Activated naive CD4-positive, alpha-beta T cell treated with anti-CD3 and anti-CD28 coated beads, Interleukin-2, amount 10 ng/mL, durations not matched to agents 7 days and 5 days (primary cell): ENCODE measurements at places on chromosomes 12 and 14.

DNA sequence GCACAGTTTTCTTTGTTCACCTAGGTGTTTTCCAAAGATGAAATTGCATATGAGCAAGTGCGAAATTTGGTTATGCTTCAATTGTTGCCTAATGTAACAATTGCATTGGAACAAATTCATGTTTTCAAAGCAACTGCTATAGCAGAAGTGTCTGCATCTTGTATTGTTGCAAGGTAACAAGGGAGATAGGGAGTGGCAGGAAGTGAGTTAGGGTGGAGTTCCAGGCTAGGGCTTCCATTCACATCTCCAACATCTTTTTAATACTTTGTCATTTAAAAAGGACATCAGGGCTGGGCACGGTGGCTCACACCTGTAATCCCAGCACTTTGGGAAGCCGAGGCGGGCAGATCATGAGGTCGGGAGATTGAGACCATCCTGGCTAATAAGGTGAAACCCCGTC is 312.3 kb upstream of the E2F7 start:
- DNase-seq = no peak

DNA sequence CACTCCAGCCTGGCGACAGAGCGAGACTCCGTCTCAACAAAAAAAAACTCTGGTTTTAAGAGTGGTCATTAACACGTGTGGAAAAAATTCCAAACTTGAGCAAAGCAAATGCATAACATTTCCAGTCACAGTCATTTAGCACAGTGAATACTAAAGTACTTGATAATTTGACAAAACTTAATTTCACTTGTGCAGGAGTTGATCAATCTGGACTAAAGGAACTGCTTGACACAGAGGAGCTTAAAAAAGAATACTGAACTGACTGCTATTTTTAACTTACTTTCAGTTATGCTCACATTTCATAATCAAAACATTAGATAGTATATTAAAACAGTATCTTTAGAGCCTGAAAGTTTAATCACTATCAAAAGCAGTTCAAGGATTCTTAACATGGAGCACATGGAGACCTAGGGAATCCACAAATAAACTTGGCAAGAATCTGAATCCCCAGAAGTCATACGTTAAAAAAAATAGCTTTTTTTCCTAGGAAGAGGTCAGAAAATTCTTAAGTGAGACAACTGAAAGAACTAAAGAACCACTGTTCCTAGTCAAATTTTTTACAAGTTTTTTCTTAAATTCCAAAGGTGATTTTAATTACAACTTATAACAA is 7.4 kb downstream of the UBE2N start:
- DNase-seq = no peak

DNA sequence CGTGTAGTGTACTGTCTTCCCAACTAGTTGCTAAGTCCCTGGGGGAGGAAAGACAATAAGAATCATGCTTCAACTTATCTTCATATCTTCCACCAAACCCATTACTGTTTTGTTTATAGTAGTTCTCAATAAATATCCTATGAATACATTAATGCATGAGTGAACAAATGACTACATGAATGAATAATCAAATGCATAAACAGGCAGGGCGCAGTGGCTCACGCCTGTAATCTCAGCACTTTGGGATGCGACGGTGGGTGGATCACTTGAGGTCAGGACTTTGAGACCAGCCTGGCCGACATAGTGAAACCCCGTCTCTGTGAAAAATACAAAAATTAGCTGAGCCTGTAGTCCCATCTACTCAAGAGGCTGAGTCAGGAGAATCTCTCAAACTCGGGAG is 32.1 kb upstream of the NR2C1 start:
- DNase-seq = no peak

DNA sequence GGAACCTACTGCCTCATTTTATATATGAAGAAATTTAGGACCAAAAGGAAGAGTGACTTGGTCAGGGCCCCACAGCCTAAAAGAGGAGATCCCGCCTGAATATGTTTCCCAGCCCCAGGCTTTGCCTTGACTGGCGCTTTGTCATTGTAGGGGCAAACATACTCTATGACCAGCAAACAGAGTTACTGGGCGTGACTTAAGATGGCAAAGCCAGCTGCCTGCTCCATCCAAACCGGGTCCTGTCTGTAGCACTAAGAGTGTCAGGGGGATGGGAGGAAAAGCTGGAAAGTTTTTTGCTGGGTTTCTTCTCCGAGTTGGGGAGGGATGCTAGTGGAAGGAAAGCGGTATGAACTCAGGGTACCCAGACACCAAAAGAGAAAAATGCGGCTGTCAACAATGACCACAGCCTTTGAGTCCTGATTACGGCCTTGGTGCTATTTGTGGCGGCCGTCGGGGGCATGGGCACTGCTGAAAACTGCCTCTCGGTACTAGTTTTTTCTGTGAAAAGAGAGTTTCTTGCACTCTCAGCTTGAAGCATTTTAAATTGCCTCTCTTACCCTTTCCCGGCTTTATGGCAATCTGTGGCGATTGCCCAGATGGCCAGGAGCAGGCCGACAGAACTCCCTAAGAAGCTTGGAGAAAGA is 82.7 kb downstream of the PRIMA1 start:
- no peak for DNase-seq

- no peak for DNase-seq
These were observed 25.9 kb upstream of the COL2A1 start for GRCh38 chr12:48030173-48030650.

DNA sequence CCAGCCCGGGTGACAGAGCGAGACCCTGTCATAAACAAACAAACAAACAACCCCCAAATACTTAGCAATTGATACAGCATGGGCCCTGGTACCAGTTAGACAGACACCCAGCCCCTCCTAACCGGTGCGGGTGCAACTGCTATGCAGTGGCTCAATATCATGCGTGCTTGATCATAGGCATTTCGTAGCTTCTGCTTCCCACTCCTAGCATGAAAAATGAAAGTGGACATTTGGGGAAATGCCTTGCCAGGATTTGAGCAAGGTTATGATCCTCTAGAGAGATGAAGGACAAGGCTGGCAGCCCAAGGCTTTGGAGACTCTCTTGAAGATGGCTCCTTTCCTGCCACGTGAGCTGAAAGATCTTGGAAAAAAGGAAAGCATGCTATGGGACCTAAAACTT is 13.7 kb downstream of the FGF6 start:
- no peak for DNase-seq

DNA sequence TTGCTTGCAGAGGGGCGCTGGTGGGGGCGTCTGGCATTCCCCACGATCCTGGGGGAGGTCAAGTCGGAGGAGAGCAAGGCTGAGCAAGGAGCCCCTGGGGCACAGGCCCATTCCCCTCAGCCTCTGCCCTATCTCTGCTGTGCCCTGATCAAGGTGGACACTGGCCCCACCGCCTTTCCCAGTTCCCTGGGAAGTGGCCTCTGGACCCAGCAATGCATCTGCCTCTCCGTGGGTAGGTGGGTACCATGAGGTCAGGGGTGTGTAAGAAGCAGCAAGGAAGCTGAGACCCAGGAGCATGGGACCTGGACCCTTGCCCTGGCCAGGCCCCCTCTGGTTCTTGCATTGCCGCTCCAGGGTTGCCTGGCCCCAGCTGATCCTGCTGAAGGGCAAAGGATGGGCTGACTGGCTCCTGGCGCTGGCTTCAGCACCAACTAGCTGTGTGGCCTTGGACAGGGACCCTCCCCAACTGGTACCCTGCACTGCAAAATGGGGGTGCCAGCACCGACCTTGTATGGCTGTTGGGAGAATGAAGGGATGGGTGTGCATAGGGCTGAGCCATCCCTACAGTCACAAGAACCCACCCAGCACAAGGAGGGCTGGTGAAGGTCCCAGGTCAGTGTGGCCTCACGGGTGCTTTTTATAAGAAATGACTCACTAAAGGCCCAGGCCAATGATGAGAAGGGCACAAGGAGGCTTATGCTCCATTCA is 19.6 kb downstream of the SLC25A29 start:
- no peak for DNase-seq

GRCh38 chr14:60944204-60944603 is 36.7 kb downstream of the TRMT5 start:
- no peak for DNase-seq

DNA sequence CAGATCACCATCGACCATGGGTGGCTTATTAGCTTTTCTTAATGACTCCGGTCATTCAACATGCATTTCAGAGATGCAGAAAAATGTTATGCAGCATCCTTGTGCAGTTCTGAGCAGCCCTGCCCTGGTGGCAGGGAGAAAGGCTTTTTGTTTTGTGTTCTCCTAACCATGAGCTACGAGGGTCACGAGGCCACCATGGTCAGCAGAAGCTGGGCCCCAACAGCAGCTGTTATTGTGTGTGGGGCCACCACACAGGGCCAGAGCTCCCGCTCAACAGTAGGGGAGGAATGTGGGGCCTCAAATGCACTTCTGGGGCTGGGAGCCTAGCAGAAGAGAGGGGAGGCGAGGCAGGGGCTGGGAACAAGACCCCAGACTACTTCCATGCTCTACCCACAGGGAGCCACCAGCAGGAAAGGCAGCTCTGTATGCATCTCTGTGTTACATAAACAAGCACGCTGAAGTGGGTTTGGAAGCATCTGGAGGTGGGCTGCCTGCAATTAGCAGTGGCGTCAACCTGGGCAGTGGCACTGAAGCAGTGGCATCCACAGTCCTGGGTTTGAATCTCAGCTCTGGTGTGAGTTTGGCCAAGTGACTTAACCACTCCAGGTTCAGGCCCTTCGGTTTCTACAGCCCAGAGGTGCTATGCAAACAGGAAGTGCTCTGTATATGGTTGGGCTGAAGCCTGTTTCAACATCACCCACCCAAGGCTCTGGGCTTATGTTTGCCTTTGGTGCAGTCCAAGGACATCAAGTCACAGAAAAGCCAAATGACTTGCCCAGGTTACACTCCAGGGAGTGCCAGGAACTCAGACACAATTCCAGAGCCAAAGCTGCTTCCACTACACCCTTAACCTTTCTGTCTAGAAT is 16.3 kb downstream of the GLTP start:
- DNase-seq = peak; percentile 34
